ENCODE measurements at places on chromosomes 6 and 20. TPM values are rescaled to one million over a fixed set of nuclear protein-coding genes. Genes with fewer than 3 reads are reported as not detected.

DNA sequence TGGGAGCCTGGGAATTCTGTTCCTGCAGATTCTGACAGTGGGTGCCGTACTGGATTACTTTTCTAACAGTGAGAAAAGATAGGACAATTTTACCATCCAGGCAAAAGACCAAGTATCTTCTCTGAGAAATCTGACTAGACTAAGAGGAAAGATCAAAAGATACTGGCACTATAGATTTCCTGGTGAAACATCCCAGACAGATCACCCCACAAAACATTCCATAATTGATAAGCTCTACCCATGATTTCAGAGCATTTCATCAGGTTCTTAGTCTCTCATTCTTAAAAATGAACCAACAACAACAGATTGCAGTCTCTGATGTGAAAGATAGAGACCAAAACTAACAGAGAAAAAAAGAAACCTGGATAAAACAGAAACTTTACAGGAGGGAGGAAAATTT is 13.6 kb upstream of the UBR2 start:
- H3K27me3 ChIP-seq, result peaks cover 3% of the 10 kb centered on the region
- H3K4me3 ChIP-seq, result no peak overlapping the region
- no peak for DNase-seq
- H3K36me3 ChIP-seq, result no peaks in the 10 kb centered on the region
- H3K4me1 ChIP-seq, result peaks cover 38% of the 10 kb centered on the region

The PTCRA gene
- total RNA-seq, result not detected

GRCh38 chr6:24125980-24126379 is at the start of gene NRSN1:
Gene NRSN1 (plus strand): TSS chr6:24126215. CDS start chr6:24134328, 8,113 bp downstream.
- no peaks in the 10 kb centered on the region for H3K36me3 ChIP-seq
- no peak within 1 kb of the TSS for H3K27ac ChIP-seq
- H3K27me3 ChIP-seq, result no peaks in the 10 kb centered on the region
- no peak for DNase-seq
- no peak within 1 kb of the TSS for H3K4me3 ChIP-seq
- no peaks in the 10 kb centered on the region for H3K4me1 ChIP-seq

DNA sequence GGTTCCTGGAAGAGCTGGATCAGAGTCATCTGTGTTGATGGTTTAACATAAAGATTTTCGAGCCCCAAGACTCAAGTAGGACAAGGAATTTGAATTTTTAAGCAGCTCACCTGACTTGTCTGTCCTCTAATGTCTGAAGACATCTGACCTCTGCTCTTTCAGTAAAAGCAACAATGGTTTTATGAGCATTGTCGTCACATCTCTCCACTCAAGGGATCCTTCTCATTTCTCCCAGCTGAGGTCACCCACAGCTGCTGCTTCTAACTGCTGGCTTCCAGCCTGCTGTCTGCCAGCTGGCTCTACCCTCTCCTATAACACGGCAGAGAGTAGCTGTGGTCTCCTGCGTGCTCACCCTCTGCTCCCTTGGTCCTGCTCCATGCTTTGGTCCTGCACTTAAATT is 24.7 kb upstream of the HDAC2 start:
- peak overlapping the region; percentile 83 for H3K27ac ChIP-seq
- peak overlapping the region; percentile 71 for H3K4me3 ChIP-seq
- DNase-seq, result peak; percentile 92
- peaks cover 3% of the 10 kb centered on the region for H3K27me3 ChIP-seq
- H3K4me1 ChIP-seq, result peaks cover 59% of the 10 kb centered on the region
- H3K36me3 ChIP-seq, result peaks cover 10% of the 10 kb centered on the region

- peaks cover 34% of the 10 kb centered on the region for H3K4me1 ChIP-seq
- H3K27ac ChIP-seq, result peak within 1 kb of the TSS; percentile 97
- H3K4me3 ChIP-seq, result peak within 1 kb of the TSS; percentile 98
- peaks cover 8% of the 10 kb centered on the region for H3K27me3 ChIP-seq
These were observed at the start of gene TBC1D20 for GRCh38 chr20:462199-462991. Gene TBC1D20 (minus strand): TSS chr20:462533. CDS start chr20:462405, 128 bp downstream.

DNA sequence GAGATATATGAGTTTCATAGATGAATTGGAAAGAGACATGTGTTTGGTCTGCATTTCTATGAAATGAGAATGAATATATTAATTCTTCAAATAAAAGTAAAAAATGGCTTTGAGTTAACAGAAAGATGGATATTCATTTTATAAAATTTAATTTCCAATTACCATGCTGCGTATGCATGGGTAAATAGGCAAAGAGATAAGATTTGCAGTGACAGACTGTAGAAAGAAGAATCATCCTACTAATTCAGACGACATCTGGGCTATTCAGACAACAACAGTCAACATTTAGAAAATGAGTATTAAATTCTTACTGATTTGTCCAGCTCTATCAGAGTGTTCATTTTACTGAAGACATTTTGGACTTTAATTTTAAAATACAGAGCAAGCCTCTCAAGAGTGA is 602.2 kb upstream of the NRSN1 start:
- H3K4me3 ChIP-seq, result no peak overlapping the region
- no peaks in the 10 kb centered on the region for H3K27me3 ChIP-seq
- no peaks in the 10 kb centered on the region for H3K4me1 ChIP-seq
- no peak overlapping the region for H3K27ac ChIP-seq

The BMP2 gene
- total RNA-seq, result 0.05 TPM

The C20orf202 gene
- not detected for total RNA-seq

GRCh38 chr6:106885679-106886078 is 88.8 kb downstream of the CD24 start:
- no peak overlapping the region for H3K4me3 ChIP-seq

DNA sequence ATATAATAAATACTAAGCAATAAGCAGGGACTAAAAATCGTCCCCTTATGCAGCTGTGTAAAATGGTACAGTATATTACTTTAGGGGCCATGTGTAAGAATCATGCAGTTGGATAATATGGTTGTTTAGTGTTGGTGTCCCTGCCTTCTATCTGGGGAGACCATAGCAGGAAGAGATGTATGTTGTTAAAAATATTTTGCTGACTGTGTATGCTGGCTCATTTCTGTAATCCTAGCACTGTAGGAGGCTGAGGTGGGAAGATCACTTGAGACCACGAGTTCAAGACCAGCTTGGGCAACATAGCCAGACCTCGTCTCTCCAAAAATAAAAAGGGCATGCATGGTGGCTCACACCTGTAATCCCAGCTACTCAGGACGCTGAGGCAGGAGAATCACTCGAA is 5.6 kb downstream of the PANK2 start:
- DNase-seq, result no peak
- peaks cover 72% of the 10 kb centered on the region for H3K4me1 ChIP-seq
- no peak overlapping the region for H3K4me3 ChIP-seq
- peaks cover 9% of the 10 kb centered on the region for H3K27me3 ChIP-seq

The L3MBTL1 gene
- total RNA-seq, result 2.4 TPM

The KIF25 gene
- total RNA-seq, result not detected

DNA sequence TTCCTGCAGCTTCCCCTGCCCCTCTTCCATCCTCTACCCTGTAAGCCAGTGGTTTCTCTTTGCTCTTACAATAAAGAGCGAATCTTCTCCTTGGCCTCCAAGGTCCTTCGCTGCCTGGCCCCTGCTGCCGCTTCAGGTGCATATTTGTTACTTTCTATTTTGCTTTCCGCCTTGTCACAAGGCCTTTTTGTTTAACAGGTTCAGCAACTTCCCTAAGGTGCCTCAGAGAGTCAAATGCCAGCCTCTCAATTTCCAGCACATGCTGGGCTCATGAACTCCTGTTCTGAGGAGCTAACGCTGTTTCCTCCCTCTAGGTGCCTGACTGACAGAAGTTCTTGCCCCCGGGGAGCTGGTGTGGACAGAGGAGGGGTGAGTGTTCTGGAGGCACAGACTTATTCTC is 42.4 kb upstream of the EPB41L1 start:
- H3K27me3 ChIP-seq, result peaks cover 25% of the 10 kb centered on the region

- H3K36me3 ChIP-seq, result peaks cover 57% of the 10 kb centered on the region
- H3K27ac ChIP-seq, result no peak overlapping the region
- DNase-seq, result no peak
- H3K27me3 ChIP-seq, result peaks cover 1% of the 10 kb centered on the region
- H3K4me3 ChIP-seq, result no peak overlapping the region
- peaks cover 29% of the 10 kb centered on the region for H3K4me1 ChIP-seq
These were observed 12.9 kb downstream of the BTN2A1 start for GRCh38 chr6:26470643-26471042.

The KLHDC3 gene
- 50.6 TPM for total RNA-seq

GRCh38 chr20:25308671-25309394 is 60.9 kb downstream of the PYGB start:
- H3K27me3 ChIP-seq, result peaks cover 2% of the 10 kb centered on the region
- H3K36me3 ChIP-seq, result peaks cover 10% of the 10 kb centered on the region
- DNase-seq, result peak; percentile 63
- H3K4me1 ChIP-seq, result peaks cover 46% of the 10 kb centered on the region
- peak overlapping the region; percentile 87 for H3K4me3 ChIP-seq
- peak overlapping the region; percentile 99 for H3K27ac ChIP-seq

The SCRT2 gene
- total RNA-seq, result not detected

DNA sequence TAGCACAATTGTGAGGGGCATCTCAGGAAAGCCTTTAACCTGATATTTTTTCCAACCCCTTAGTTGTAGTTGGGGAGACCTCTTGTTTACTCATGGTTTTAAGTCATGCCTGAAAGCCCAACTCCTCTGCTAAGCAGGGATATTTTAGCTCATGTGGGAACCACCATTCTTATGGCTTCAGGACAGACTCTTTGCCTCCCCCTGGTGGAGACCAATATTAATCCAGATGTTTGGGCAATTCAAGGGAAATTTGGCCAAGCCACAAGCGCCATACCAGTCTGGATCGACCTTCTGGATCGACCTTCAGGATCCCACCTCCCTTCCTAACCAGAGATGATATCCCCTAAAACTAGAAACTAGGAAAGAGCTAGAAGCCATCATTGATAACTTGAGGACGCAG is 211.2 kb downstream of the C6orf118 start:
- H3K36me3 ChIP-seq, result no peaks in the 10 kb centered on the region
- no peak overlapping the region for H3K27ac ChIP-seq
- DNase-seq, result no peak

DNA sequence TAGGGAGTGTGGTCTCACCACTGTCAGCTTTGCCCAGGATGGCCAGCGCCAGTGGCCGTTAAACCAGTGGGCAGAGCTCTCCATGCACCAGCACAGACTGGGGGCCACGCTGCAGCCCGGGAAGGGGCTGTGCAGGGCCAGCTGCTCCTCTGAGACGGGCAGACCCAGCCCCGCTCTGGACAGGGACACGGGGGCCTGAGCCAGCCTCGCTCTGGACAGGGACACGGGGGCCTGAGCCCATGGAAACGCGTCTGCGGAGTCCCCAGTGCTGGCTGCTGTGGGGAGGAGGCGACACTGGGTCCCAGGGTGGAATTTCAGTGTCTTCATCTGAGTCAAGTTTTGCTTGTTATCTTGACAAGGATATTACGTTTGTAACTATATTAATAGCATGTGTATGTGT is 402.7 kb downstream of the CDH4 start:
- no peaks in the 10 kb centered on the region for H3K4me1 ChIP-seq
- H3K27ac ChIP-seq, result no peak overlapping the region
- H3K36me3 ChIP-seq, result no peaks in the 10 kb centered on the region
- no peak for DNase-seq
- peaks cover 4% of the 10 kb centered on the region for H3K27me3 ChIP-seq

The PDE7B gene
- total RNA-seq, result 4.7 TPM

DNA sequence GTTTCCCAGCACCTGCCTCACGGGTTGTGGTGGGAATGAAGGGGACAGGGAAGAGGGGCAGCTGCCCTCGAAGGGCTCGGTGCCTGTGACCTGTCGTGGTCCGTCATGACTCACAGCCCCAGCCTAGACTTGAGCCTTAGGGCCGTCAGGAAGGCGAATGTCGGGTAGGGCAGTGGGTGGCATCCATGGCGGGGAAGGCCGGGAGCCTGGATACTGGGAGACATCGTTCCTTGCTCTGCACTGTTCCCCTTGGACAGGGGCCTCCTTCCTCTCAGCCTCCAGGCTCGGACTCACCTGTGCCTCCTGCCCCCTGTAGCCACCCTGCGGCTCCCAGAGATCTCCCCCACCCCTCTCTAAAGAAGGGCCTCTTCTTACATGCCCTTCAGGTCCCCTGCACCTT is 52.2 kb upstream of the APCDD1L start:
- no peak for DNase-seq
- peaks cover 8% of the 10 kb centered on the region for H3K36me3 ChIP-seq
- no peak overlapping the region for H3K27ac ChIP-seq

GRCh38 chr20:50450881-50451752 is 59.1 kb upstream of the PTPN1 start:
- peaks cover 36% of the 10 kb centered on the region for H3K4me1 ChIP-seq
- H3K27ac ChIP-seq, result peak overlapping the region; percentile 36
- H3K27me3 ChIP-seq, result no peaks in the 10 kb centered on the region
- DNase-seq, result no peak

DNA sequence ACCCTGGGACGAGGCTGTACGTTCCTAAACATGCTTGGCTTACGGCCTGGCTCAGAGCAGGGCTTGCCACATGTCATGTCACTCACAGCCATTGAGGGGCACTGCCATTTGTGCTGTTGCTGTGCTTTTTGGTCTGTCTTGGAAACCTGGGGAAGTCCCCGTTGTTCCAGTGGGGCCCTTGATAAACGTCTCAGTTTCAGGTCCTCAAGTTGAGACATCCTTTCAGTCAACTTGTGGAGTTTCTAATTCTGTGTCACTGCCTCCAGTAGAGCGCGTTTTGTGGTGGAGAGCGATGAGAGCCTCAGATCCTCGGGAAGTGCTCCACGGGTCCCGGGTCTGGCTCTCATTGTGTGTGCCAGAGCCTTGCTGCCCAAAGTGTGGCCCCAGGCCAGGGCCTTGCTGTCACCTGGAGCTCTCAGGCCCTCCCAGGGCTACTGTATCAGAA is 43.0 kb upstream of the CCR6 start:
- no peak overlapping the region for H3K27ac ChIP-seq
- no peaks in the 10 kb centered on the region for H3K36me3 ChIP-seq
- H3K27me3 ChIP-seq, result peaks cover 2% of the 10 kb centered on the region
- H3K4me1 ChIP-seq, result no peaks in the 10 kb centered on the region

The XKR7 gene
- not detected for total RNA-seq

- no peak for DNase-seq
- no peaks in the 10 kb centered on the region for H3K36me3 ChIP-seq
- H3K4me1 ChIP-seq, result peaks cover 33% of the 10 kb centered on the region
- H3K27me3 ChIP-seq, result no peaks in the 10 kb centered on the region
- H3K27ac ChIP-seq, result no peak overlapping the region
These were observed 13.9 kb upstream of the CITED2 start for GRCh38 chr6:139388384-139388783.

The SSTR4 gene
- total RNA-seq, result not detected

DNA sequence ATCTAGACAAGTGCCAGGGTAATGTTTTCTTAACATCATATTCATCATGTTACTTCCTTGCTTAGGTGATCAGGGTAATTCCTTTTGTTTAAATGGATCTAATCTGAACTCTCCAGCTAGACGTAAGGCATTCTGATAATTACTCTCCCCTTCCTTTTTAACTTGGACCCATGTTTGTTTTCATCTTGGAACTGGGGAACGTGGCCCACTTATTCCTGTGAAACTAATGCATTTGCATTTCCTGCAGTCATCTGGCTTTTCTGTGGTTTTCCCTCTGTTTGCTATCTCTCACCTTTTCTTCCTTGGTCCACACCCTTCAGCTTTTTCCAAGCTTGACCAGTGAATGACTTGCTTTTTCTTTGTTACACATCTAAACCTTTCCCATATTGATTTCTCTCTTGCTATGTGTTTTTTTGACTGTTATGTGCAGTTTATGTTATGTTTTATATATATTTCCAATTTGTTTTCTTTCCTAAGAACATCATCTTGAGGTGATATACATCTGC is 33.3 kb downstream of the SLX4IP start:
- peaks cover 6% of the 10 kb centered on the region for H3K36me3 ChIP-seq
- no peaks in the 10 kb centered on the region for H3K27me3 ChIP-seq
- no peak for DNase-seq
- peaks cover 25% of the 10 kb centered on the region for H3K4me1 ChIP-seq
- H3K4me3 ChIP-seq, result no peak overlapping the region

- DNase-seq, result peak; percentile 22
- H3K4me1 ChIP-seq, result peaks cover 10% of the 10 kb centered on the region
- H3K27ac ChIP-seq, result no peak overlapping the region
- H3K36me3 ChIP-seq, result no peaks in the 10 kb centered on the region
- no peaks in the 10 kb centered on the region for H3K27me3 ChIP-seq
- no peak overlapping the region for H3K4me3 ChIP-seq
These were observed 43.3 kb downstream of the NOX3 start for GRCh38 chr6:155412335-155412734.
